ENCODE measurements at places on chromosomes 2 and 18.

GRCh38 chr18:25798046-25798445 lies 292.4 kb downstream of the SS18 start:
- DNase-seq = no peak

GRCh38 chr2:23838581-23838980 lies 88.3 kb downstream of the ATAD2B start:
- no peak for DNase-seq

GRCh38 chr2:128765811-128766210 lies 447.1 kb upstream of the HS6ST1 start:
- DNase-seq = no peak

DNA sequence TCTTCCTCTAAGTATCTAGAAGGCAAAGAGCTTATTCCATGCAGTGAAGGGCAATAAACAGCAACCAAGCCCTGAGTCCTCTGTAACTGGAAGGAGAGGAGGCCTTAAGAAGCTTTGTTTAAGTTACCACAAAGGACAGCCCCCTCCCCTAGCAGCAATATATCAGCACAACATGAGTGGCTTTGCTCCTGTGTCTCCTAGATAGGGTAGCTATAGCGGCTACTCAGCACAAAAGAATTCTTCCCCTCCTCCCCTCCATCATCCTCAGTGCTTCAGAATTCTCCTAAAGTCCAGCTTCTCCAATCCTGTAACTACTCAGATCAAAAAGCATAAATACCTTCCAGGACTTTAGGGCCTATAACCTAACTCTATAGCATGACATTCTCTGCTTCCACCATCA lies 16.5 kb downstream of the SUMO1 start:
- no peak for DNase-seq

GRCh38 chr2:221389904-221390303 lies 182.2 kb downstream of the EPHA4 start:
- DNase-seq = no peak

DNA sequence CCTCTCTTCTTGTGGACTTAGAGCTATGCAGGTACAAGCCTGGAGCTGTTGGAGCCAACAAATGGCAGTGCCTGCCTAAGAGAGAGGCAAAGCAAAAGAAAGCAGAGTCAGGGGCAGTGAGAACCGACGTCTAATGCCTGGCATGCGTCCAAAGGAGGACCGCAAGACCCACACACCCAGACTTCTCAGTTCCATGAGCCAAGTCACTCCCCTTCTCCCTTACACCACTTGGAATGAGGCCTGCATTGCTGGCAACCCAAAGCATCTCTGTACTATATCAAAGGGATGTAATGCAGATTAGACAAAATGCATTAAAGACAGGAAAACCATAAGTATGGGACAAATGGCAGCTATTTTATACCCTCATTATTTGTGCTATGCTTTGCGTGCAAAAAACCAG lies 49.9 kb upstream of the RNU4ATAC start:
- DNase-seq = no peak

DNA sequence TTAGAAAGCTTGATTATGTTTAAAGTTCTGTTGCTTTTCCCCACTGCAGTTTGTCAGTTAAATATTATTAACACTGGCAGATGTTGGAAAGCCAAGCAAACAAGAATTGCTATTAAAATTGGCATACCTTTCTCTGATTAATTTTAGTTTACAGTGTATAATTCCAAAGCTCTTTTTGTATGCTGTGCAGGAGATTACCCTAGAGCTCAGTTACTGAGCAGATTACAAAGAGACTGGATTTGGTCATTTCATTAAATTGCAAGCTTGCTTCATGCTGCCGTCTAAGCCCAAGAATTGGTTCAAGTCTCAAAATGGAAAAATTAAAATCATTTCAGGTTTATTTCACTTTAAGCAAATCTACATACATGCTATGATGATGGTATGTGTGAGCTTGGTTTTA lies 2.3 kb downstream of the ASAP2 start:
- no peak for DNase-seq

DNA sequence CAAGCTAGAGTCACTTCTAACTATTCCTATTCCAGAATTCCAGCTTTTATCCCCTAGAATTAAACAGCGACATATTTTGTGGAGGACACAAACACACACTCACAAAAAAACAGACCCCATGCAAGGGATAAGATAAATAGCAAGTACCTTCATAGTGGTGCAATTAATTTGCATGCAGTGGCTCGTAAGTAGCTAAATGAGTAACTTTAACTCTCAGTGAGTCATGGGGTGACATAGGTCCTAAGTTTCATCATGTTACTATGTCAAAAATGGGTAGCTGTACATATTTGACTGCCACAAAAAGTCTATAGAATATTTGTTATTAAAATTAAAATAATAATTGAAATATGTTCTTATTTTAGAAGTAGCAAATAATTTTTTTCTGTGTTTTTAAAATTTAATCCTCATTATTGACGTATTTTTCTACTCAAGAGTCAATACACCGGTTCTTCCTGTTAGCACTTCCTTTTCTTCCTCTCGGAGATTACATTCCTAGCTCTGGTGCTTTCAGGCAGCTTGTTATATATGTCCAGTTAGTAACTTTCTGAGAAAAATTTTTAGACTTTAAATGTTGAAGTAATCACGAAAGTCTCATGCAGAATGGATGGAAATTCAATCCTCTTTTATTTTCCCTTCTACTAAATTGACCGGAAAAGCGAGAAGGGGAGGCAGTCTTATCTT lies 247.0 kb downstream of the KCNH7 start:
- no peak for DNase-seq

GRCh38 chr2:239583171-239583878 lies 182.5 kb upstream of the HDAC4 start:
- DNase-seq = no peak

DNA sequence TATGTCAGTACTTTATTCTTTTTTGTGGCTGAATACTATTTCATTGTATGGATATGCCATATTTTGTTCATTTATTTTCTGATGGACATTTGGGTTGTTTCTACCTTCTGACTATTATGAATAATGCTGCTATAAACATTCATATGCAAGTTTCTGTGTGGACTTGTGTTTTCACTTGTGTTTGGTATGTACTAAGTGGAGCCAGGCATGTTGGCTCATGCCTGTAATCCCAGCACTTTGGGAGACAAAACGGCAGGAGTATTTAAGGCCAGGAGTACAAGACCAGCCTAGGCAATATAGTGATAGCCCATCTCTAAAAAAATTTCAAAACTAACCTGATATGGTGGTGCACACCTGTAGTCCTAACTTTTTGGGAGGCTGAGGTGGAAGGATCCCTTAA lies 23.3 kb downstream of the MARCHF7 start:
- DNase-seq = no peak

- DNase-seq = no peak
These were observed 37.6 kb downstream of the SFXN5 start for GRCh38 chr2:73033766-73034381.

DNA sequence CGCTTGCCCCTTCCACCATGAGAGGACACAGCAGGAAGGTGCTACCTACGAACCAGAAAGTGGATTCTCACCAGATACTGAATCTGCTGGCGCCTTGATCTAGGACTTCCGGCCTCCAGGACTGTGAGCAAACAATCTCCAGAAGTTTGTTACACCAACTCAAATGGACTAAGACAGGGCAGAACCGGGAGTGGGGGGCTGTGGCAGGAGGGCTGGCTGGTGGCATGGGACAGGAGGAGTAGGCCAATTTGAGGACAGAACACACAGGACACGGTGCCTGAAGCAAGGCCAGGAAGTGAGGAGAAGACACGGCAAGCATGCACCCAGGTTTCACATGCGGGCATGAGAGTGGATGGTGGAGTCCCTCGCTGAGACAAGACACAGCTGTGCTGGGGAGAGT lies 40.1 kb downstream of the CRACDL start:
- DNase-seq = no peak

- DNase-seq = peak; percentile 62
These were observed 22.8 kb upstream of the SCN7A start for GRCh38 chr2:166516712-166517303.

Measured in Karpas-422 (cell line).